LNCaP clone FGC (cell line): ENCODE measurements at places on chromosomes 4 and X.

DNA sequence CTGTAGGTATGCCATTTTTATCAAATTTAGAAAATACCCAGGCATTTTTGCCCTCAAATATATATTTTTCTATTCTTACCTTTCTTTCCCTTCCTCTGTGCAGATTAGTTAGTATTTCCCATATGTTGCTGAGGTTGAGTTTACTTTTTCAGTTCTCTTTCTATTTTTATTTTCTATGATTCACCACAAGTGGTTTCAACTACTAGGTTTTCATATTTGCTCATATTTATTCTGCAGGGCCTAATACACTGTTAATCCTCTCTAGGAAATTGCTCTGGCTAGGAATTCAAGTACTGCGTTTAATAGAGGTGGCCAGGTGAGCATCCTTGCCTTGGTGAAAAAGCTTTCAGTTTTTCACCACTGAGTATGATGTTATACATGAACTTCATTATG, 1535.3 kb upstream of the PCDH10 start:
- no peak for DNase-seq

DNA sequence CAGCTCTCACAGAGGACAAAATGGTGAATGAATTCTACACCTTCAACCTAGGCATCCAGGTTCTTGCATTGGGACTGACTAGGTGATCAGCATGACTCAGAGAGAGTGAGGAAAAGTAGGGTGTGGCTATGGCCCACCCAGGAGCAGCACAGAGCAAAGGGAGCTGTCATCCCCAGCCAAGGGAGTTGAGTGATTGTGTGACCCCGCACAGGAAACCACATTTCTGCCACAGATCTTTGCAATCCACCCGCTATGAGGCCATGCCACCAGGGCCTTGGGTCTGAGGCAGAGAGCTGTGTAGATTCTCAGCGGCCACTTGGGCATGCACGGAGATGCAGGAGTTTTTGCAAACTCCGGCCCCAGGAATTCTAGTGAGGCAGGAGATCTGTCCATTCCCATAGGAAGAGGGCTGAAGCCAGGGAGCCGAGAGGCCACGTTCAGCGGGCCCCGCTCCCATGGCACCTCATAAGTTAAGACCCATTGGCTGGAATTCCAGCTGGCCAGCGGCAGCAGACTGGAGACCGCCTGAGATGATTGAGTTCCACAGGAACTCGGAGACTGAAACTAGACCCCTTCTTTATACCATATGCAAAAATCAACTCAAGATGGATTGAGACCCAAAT, 75.9 kb downstream of the NAA11 start:
- no peak for DNase-seq

- DNase-seq: no peak
Measured at GRCh38 chrX:130606425-130606824, 204.6 kb downstream of the RBMX2 start.

DNA sequence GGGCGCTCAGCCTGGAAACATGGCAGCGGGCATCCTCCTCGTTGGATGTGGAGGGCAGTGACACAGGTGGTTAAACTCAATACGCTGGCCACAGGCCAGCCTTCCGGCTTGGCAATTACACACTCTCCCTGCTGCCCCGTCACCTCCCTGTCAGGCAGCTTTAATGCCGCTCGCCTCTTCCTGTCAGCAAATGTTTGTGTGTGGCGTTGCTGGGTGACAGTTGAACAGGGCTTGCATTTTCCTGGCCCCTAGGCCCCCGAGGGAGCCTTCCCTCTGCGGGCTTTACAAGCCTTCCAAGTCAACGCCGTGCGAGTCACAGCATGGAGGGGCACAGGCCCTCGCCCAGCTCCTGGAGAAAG, 620.0 kb downstream of the BCOR start:
- no peak for DNase-seq

- no peak for DNase-seq
Measured at GRCh38 chr4:5553801-5554200, 154.6 kb downstream of the EVC2 start.

DNA sequence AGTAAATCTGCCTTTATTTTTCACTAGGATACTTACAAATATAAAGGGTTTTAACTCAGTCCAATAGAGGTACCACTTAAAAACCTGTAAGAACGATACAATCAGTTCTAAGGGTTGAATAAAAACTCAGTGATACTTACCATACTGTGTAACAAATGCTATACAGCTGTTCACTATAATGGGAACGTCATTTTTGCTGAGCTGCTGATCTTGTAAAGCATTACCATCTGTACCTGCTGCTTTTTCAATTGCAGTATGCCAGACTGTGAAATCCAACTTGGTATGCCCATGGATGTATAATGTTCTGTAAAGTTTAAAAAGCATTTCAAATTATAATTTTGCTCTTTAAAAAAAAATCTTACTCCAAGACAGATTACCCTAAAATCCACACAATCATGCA, 111.2 kb downstream of the ARAP2 start:
- DNase-seq: no peak

GRCh38 chr4:175421506-175421905, 390.6 kb downstream of the GPM6A start:
- no peak for DNase-seq

- DNase-seq: peak; percentile 46
Measured at GRCh38 chr4:2785613-2786012, 7.3 kb upstream of the SH3BP2 start.

DNA sequence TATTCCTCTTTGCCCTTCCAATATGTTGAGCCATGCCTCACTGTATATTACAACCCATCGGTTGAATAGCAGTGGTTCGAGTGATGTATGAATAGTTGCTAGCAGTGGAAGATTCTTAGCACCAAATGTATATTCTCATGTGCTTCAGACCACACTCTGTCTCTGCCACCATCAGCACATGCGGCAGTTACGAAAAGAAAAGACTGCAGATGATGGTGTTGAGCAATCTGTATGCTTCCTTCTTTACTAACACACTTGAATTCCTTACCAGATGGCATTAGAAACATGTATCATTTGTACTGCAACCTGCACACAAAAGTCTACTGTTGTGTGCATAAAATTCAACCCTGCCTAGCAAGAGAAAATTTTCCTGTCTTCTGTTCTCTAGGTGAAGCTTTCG, 214.6 kb downstream of the ENOX2 start:
- DNase-seq: no peak

DNA sequence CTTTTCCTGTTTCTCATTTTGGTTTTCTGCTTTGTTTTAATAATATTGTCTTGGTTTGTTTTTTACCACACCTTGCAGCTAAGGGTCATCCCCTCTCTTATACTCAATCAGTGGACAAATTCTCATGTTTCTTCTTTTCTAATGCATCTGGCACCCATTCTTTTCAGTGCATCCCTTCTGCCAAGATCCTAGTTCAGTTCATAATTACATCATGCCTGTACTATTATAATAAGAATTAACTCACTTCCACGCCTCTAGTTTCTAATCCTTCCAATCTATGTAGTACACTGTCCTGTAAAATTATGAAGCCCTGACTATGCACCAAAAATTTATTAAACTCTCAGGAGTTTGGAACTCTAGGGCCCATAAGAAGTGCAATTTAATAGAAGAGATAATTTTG, 126.1 kb downstream of the FAT4 start:
- DNase-seq: no peak
